SJSA1 (cell line): ENCODE measurements at places on chromosomes 1 and 21. TPM values are rescaled to one million over a fixed set of nuclear protein-coding genes. Genes with fewer than 3 reads are reported as not detected.

The ERI3 gene
- total RNA-seq = 64.6 and 68.9 TPM in 2 replicates

DNA sequence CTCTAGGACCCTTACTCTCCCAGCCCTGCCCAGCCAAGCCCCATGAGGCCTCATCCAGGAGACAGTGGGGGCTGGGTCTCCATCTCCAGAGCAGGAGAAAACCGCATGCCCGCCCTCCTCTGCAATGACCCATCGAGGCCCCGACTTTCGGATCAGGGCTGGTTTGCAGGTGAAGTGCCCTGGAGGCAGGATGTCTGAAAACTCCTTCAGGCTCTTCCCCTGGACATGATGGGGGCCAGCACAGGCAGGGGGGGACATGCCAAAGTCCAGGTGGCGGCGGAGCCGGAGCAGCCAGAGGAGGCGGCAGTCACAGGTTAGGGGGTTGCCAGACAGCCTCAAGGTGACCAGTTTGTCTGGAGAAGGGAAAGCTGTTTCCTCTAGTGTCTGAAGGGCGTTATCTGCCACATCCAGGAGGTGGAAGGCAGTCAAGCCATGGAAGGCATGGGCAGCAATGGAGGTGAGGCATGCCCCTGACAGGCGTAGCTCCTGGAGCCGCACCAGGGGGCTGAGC, 3.9 kb downstream of the LINGO4 start:
- H3K27ac ChIP-seq = no peak overlapping the region
- peaks cover 52% of the 10 kb centered on the region for H3K27me3 ChIP-seq

GRCh38 chr1:203744075-203744972, 20.7 kb upstream of the LAX1 start:
- no peaks in the 10 kb centered on the region for H3K4me1 ChIP-seq
- no peaks in the 10 kb centered on the region for H3K27me3 ChIP-seq
- no peak for DNase-seq

- H3K27me3 ChIP-seq = no peaks in the 10 kb centered on the region
- peaks cover 16% of the 10 kb centered on the region for H3K4me1 ChIP-seq
- no peak overlapping the region for H3K4me3 ChIP-seq
- no peak for DNase-seq
These were observed 31.9 kb upstream of the SGIP1 start for GRCh38 chr1:66502086-66502485.

DNA sequence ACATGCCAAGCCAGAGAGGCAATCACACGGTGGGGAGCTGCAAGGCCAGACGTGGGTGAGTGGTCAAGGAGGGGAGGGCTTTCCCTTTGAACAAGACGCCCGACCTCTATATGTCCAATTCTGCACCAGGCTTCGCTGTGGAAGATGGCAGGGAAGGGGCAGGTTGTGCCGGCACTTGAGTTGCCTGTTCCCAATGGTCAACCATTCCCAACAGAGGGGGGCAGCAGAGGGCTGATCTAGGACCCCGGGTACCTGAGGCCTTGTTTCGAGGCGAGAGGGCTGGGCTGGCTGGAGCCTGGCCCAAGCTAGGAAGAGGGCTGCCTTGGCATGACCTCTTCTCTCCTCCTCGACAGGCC, 64.9 kb downstream of the TMEM53 start:
- peak; percentile 19 for DNase-seq
- peaks cover 13% of the 10 kb centered on the region; the same call in 1 of the 2 replicates for H3K27me3 ChIP-seq

DNA sequence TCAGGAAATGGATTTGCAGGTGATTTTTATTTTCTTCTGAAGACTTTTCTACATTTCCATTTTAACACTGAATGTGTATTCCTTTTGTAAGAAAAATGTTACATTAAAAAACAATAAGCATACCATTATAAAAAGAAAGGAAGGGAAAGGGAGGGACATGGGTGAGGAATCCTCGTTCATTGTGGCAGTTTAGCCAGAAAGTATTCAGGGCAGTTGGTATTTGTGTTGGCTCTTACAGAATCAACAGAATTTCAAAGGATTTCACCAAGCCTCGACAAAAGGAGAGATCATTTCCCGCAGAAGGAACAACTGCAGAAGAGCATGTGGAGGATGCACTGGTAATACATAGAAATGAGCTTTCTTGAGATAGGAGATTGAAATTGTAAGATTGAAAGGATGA, 35.0 kb downstream of the PLD5 start:
- no peaks in the 10 kb centered on the region for H3K36me3 ChIP-seq
- H3K4me1 ChIP-seq = no peaks in the 10 kb centered on the region
- DNase-seq = no peak
- H3K4me3 ChIP-seq = no peak overlapping the region

The TNNI3K gene
- total RNA-seq = not detected in 2 replicates

GRCh38 chr1:29700491-29700890, 464.2 kb downstream of the PTPRU start:
- no peaks in the 10 kb centered on the region; the same call in 1 of the 2 replicates for H3K27me3 ChIP-seq
- no peaks in the 10 kb centered on the region for H3K36me3 ChIP-seq
- H3K27ac ChIP-seq = no peak overlapping the region
- no peaks in the 10 kb centered on the region for H3K4me1 ChIP-seq
- H3K4me3 ChIP-seq = no peak overlapping the region
- DNase-seq = no peak

GRCh38 chr1:173733912-173734311, 19.1 kb downstream of the KLHL20 start:
- no peak overlapping the region for H3K27ac ChIP-seq
- H3K4me3 ChIP-seq = no peak overlapping the region
- H3K36me3 ChIP-seq = peaks cover 27% of the 10 kb centered on the region
- H3K4me1 ChIP-seq = no peaks in the 10 kb centered on the region

DNA sequence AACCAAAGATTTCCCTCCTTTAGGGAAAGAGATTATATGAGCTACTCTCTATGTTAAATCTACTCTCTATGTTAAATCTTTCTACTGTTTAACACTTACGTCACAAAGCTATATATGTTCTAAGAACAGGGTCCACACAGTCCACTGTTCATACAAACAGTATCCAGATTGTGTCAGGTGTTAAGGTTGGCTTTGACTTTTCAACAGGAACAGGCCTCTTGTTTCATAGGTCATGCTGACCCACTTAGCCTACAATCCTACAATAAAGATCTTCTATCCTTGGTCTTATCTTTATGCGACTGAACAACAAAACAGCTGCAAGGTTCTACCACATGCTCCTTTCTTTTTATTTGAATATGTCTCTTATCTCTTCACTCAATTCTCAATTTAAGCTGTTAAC, 134.9 kb downstream of the LTN1 start:
- no peak for DNase-seq
- H3K27me3 ChIP-seq = no peaks in the 10 kb centered on the region
- H3K4me1 ChIP-seq = no peaks in the 10 kb centered on the region

GRCh38 chr1:9196129-9197040, 38.2 kb upstream of the H6PD start:
- DNase-seq = peak; percentile 61
- H3K4me3 ChIP-seq = no peak overlapping the region
- H3K36me3 ChIP-seq = no peaks in the 10 kb centered on the region
- H3K27ac ChIP-seq = no peak overlapping the region
- H3K4me1 ChIP-seq = peaks cover 18% of the 10 kb centered on the region
- peaks cover 17% of the 10 kb centered on the region for H3K27me3 ChIP-seq

The SUCO gene
- total RNA-seq = 24.1 and 26.1 TPM in 2 replicates

DNA sequence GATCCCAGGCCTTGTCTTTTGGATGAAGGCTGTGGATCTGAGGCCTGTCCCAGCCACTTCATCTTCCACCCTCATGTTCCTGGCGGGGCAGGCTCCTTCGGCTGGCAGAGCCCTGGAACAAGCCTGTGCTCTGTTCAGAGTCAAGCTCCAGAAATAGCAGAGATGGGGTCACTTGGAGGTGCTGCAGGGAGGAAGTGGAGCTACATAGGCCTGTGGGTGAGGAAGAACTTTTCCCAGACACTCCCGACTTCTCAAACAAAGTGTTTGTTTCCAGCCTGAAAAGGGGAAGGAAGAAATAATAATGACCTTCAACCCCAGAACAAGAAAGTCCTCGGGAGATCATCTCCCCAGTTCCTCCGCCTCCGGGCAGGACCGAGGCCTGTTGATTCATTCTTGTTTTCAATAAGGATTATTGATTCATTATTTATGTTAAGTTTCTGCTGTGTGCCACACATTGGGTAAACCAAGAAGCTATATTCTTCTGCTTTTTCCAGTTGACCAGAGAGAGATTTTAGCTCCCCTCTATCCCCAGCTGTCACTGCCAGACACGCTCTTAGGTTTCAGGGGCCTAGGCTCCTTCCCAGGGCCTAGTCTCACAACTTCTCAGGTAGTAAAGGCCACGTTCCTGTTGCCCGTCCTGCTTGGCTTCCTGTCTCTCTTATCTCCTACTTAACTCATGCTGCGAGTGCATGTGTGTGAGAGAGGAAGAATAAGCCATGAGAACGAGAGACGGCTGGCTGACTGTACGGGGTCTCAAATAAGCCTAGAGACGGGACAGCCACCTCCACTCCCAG, 16.9 kb downstream of the IKBKE start:
- H3K27ac ChIP-seq = no peak overlapping the region
- H3K4me1 ChIP-seq = peaks cover 14% of the 10 kb centered on the region
- peaks cover 30% of the 10 kb centered on the region for H3K36me3 ChIP-seq
- H3K27me3 ChIP-seq = no peaks in the 10 kb centered on the region
- DNase-seq = no peak

DNA sequence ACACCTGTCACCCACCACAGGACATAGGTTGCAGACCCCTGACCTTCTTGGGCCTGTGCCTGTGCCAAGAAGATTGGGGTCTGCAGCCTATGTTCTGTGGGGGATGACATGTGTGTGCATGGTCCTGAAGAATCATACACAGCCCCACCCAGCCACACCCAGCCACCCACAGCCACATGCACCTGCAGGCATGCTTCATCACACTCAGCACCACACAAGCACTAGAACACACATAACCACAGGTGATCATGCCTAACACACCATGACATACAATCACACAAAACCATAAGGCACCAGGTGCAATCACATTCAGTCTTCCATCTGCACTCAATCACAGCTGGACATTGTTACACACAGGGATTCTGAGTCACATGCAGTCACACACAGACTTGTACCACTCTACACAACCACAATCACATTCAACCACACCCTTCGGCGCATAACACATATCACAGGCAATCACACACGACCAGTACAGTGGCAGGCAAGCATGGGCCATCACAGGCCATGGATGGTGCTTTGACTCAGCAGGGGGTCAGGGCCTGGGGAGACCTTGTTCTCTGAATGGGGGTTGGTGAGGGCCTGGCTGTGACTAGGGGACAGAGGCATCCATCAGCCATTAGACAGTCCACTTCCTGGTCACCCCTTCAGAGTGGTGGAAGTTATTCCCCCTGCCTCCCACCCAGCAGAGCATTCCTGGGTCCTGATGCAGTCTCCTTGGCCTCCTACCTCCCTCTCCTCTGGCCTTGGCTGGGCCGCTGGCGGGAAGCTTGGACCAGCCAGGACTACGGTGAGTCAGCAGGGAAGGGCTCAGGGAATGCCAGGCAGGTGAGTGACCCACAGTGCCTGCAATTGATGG, 44.3 kb upstream of the EPS8L3 start:
- H3K27me3 ChIP-seq = no peaks in the 10 kb centered on the region
- H3K4me1 ChIP-seq = peaks cover 35% of the 10 kb centered on the region
- DNase-seq = no peak
- no peak overlapping the region for H3K4me3 ChIP-seq
- H3K36me3 ChIP-seq = no peaks in the 10 kb centered on the region
- H3K27ac ChIP-seq = no peak overlapping the region

GRCh38 chr1:1760715-1761114, 17.6 kb downstream of the NADK start:
- H3K4me3 ChIP-seq = no peak overlapping the region
- peaks cover 88% of the 10 kb centered on the region for H3K36me3 ChIP-seq
- DNase-seq = no peak
- H3K4me1 ChIP-seq = no peaks in the 10 kb centered on the region
- no peak overlapping the region for H3K27ac ChIP-seq
- no peaks in the 10 kb centered on the region for H3K27me3 ChIP-seq

GRCh38 chr1:33503506-33503905, 31.1 kb downstream of the ZSCAN20 start:
- no peaks in the 10 kb centered on the region for H3K4me1 ChIP-seq
- H3K4me3 ChIP-seq = no peak overlapping the region
- no peaks in the 10 kb centered on the region for H3K36me3 ChIP-seq
- no peaks in the 10 kb centered on the region for H3K27me3 ChIP-seq

DNA sequence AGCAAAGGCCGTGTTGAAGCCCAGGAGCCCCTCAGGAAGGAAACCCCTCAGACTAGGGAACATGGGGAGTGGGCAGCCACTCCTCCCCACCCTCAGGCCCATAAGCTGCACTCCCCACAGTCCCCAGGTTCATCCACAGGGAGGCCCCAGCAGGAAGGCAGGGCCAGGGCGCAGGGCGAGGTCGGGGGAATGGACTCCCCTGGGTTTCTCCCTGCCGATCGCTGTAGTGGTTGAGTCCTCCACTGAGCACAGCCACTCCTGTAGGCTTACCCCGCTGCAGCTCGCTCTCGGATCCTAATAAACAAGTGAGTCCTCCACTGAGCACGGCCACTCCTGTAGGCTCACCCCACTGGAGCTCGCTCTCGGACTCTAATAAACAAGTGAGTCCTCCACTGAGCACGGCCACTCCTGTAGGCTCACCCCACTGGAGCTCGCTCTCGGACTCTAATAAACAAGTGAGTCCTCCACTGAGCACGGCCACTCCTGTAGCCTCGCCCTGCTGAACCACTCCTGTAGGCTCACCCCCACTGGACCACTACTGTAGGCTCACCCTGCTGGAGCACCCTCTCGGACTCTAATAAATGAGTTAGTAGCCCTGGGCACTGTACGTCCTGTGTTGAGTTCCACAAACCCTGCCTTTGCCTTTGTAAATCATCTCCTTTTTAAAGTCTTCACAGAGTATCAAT, 16.2 kb upstream of the COL18A1 start:
- H3K27ac ChIP-seq = no peak overlapping the region
- no peaks in the 10 kb centered on the region for H3K36me3 ChIP-seq
- no peak for DNase-seq
- H3K4me3 ChIP-seq = no peak overlapping the region

The EFNA1 gene
- 0.89 and 0.91 TPM in 2 replicates for total RNA-seq

DNA sequence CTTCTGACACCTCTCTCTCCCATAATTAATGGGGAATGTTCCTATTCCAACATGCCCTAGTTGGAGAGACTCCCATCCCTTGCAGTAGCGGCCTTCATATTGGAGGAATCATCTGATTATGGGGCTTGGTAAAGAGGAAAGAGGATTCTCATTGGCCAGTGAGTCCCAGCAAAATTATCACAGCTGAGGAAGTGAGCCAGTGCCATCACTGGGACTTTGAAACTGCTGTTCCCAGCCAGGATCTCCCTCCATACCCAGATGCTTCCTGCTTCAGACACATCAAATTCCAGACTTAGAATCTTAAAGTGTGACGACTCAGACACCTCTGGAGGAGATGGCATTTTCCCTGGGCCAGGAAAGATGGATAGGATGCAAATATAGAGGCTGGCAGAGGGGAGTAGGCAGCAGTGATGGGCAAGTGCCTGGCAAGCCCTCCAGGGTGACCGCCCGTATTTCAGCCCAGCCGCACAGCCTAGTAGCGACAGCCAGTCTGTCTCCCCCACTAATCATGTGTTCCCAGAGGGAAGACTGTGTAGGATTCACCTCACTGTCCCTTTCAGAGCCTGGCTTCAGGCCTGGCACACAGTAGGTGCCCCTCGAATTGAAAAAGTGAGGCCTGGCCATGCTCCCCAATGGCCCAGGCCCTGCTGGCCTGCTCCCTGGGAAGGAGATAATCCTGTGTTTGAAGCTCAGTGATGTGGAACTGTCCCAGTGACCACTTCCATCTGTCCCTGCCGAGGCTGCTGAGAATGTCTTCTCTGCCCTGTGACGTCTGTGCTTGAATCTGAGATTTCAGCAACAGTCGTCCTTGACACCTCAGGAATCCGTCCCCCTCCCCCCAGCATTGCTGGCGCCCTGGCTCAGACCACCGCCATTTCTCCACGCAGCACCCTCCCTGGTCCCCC, 41.2 kb upstream of the MAGOH start:
- no peaks in the 10 kb centered on the region for H3K27me3 ChIP-seq
- peaks cover 17% of the 10 kb centered on the region; the same call in 1 of the 2 replicates for H3K36me3 ChIP-seq
- H3K27ac ChIP-seq = no peak overlapping the region
- DNase-seq = no peak
- H3K4me1 ChIP-seq = no peaks in the 10 kb centered on the region
- H3K4me3 ChIP-seq = no peak overlapping the region
